ENCODE measurements at places on chromosomes 3 and 15.

DNA sequence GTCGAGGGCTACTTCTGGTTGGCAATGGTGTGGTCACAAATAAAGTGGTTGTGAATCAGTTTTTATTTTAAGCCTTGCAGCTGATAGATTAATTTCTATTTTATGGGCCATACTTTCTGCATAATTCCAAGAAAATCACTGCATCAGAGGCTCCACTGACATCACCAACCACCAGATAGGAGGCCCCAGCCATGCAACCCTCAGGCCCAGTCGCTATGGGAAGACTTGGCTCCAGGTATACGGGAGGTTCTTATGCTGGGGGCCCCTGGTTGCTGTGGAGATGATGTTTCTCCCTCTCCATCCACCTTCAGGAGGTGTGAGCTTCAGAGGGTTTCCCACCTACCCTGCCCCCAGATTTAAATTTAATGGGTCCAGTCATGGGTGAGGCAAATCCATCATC, 57.4 kb downstream of the ISG20 start:
- DNase-seq = no peak

- no peak for DNase-seq
Observed at GRCh38 chr15:36756707-36757106, 177.3 kb downstream of the CDIN1 start.

DNA sequence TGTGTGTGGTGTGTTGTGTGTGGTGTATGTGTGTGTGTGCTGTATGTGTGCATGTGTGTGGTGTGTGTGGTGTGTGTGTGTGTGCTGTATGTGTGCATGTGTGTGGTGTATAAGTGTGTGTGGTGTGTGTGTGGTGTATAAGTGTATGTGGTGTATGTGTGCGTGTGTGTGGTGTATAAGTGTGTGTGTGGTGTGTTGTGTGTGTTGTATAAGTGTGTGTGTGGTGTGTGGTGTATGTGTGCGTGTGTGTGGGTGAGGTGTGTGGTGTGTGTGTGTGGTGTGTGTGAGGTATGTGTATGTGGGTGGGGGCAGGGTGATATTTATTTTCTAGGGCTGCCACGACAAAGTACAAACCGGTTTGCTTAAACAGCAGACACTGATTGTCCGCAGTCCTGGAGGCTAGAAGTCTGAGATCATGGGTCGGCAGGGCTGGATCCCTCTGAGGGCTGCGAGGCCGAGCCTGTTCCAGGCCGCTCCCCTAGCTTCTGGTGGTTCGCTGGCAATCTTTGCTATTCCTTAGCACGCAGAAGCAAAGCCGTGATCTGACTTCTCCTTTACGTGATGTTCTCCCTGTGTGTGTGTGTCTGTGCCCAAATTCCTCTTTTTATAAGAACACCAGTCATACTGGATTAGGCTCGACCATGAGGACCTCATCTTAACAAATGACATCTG, 160.2 kb downstream of the XXYLT1 start:
- DNase-seq = no peak

DNA sequence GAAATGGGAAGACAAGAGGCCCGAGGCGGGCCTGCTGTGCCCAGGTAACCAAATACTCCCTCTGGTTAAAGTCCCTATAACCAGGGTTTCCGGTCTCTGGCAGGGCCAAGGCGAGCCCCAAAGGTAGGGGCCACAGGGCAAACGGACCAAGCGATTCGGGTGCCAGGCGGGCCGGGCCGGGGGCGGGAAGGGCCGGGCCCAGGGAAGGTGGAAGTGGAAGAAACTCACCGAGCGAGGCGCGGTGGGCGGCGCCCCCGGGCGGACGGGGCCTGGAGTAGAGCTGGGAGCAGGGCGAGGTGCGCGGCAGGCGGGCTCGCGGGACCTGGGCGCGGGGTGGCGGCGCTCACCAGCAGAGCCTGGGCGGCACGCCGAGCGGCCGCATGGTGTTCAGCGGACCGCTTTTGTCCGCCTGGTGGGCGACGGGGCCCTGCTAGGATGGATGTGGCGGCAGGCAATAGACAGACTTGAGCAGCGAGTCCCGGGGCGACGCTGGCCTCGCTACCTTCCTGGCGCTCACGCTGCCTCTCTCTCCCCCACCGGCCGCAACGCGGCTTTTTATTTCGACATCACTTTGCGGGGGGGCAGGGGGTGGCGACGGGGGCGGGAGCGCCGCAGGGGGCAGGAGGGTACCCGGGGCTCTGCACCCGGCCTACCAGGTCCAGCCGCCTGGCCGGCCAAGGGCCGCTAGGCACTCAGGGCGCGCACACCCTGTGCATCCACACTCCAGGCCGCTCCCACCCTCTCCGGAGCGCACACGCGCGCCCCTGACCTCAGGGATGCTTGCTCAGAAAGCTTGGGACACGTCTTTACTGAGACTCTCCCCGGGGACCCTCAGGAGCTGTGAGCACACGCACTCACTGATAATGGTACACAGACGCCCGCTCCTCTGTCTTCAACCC, at the start of gene GATA2:
Gene GATA2, minus strand, starts transcription at position 531 of the 899 bp plus-strand sequence. CDS start 6,170 bp downstream, outside the sequence.
- DNase-seq = no peak

- DNase-seq = no peak
Observed at GRCh38 chr3:134933997-134934396, 138.9 kb downstream of the EPHB1 start.

DNA sequence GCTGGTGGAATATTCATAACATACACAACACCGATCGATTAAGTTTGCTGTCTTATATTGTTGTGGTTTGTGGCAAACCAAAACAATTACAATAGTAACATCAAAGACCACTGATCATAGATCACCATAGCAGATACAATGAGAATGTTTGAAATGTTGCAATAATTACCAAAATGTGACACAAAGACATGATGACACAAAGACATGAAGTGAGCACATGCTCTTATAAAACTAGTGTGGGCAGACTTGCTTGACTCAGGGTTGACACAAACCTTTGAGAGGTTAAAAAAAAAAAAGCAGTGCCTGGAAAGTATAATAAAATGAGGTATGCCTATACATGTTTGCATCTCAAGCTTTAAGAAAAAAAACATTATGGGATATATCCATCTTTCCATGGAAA, 130.3 kb downstream of the NR1I2 start:
- no peak for DNase-seq

GRCh38 chr15:42707873-42708544, 28.9 kb downstream of the CDAN1 start:
- DNase-seq = no peak

DNA sequence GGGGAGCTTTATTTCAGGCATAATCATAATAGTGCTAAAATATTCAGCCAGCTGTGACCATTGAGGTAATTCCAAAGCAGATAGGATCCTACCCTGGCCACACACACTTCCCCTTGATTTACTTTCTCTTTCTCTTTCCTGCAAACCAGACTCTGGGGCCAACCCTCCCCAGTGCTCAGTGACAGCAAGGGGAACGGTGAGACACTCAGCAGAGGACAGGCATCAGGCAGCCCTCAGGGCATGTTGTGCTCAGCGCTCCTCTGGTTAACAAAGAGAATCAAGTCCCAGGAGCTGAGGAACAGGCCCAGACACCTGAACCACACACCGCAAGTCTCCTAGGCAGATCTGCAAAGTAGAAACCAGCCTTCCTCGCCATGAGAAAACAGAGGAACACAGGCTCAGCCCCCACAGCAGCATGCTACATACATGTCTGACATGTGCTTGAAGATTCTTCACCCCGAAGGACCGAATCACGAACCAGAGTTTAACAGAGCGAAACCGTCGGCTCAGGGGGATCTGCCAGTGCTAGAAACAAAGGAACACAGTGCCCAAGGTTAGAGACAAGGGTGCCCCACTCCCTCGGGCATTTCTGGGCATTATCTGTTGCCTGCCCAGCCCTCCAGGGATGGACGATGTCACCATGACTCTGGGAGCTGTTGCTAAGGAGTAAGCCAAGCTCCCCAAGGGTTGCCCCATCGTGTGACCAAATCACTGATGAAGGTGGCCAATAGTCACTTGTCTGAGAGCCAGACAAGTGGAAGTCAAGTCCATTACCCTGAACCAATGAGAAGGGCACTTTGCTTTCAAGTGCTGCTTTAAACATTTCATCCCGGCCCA, 17.5 kb downstream of the HDC start:
- peak; percentile 62 for DNase-seq

DNA sequence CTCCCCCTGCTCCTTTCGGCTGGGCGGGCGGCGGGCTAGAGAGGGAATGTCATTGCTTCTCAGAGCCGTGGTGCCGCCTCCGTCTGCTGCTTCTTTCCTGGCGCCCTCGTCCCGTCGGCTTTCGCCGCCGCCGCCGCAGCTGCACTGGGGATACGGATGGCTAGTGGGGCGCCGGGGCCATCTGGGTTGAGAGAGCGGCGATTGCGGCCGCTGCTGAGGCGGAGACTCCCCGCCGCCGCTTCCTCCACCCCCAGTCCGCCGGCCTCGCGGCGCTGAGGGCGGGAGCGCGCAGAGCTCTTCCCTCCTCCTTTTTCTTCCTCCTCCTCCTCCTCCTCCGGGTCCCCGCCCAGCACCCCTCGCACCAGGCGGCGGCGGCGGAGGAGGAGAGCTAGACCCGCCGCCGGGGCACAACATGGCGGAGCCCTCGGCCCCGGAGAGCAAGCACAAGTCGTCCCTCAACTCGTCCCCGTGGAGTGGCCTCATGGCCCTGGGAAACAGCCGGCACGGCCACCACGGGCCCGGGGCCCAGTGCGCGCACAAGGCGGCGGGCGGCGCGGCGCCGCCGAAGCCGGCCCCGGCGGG, at the start of gene STT3B:
Gene STT3B, plus strand, starts transcription at position 339 of the 582 bp plus-strand sequence. Its CDS starts 74 bp downstream, at position 413.
- DNase-seq = peak; percentile 88

DNA sequence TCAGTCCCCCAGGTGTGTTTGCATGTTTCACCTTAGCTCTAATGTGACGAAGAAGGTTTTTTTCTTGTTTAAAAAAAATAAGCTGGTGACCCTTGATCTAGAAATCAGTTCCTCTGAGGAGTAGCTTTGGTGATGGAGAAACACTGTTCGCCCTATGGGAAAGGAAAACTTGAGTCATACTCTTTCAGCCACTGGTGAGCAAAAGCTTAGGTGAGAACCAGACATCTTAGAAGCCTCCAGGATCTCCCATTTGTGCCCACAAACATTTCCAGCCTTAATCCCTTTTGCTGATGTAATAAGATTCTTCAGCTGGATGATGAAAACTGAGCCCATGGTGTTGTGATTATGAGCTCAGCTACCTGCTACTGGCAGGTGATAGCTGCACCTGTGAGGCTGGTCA, 37.8 kb downstream of the SLC27A2 start:
- no peak for DNase-seq

GRCh38 chr3:128232376-128233178, 79.3 kb downstream of the EEFSEC start:
- DNase-seq = no peak

- no peak for DNase-seq
Observed at GRCh38 chr3:64591615-64592014, 96.2 kb downstream of the ADAMTS9 start.

DNA sequence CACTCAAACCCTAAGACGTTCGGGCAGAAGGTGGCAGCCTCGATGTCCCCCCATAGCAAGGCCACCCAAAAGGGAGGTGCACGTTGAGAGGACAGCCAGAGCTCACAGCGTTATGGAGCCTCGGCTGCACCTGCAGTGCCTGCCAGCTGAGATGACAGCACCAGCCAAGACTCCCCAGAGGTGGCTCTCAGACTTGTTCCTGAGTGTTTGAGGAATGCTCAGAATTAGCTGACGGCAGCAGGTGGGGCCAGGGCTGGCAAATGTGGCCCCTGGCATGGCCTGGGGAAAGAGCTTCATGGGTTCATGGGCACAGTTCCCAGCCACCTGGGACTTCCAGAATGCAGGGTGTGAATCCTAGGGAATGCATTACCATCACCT, 177.8 kb downstream of the KLF13 start:
- DNase-seq = no peak

DNA sequence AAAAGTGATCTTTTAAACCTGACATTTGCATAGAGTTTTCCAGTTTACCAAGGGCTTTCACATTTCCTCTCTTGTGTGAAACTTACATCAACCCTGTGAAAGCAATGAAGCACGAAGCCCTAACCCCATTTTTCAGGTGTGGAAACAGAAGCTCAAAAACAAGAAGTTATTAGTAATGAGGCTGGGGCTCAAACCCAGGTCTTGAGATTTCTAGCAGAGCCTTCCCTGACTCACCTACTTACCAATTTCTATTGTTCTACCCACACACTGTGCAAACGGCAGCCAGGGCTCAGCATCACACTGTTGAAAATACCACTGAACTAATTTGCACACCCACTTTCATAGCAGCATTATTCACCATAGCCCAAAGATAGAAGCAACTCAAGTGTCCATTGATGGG, 117.8 kb upstream of the IGF1R start:
- DNase-seq = no peak

DNA sequence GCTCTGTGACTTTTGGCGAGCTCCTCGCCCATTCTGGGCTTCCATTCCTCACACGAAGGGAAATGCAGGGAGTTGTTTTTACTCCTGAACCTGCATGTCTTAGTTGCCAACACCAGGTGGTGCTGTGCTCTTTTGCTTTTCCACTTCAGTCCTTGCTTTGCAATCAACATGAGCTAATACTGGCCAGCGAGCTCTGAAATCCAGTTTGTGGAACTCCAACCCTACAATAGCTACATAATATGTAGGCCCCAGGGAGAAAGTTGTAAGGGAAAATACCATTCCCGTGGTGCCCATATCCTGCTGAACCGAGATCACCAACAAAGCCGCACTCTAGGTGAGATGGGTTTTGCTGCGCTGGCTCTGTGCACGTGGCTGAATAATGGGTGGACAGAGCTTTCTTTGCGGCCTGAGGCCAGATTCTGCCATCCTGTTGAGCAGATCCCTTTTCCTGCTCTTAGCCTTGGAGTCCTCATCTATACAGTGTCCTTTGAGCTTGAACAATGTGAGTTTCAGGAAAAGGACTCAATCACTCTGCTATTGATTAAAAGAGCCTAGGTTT, 25.0 kb downstream of the LSM3 start:
- no peak for DNase-seq

DNA sequence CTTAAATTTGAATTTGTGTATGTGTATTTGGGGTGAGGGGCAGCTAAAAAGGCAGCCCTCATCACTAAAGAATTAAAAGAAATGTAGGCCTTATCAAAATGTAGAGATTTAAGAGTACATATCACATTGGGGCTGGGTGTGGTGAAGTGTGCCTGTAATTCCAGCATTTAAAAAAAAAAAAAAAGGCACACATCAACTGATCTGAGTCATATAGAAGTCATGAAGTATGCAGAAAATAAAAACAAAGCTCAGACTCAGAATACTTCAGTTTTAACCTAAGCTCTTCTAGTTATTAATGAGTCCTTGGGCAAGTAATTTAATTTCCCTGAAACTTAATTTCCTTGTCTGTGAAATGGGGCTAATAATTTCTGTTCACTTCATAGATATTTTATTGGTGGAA, 31.6 kb downstream of the SLC24A1 start:
- no peak for DNase-seq

- DNase-seq = no peak
Observed at GRCh38 chr3:194277104-194277785, 73.9 kb downstream of the CPN2 start.

DNA sequence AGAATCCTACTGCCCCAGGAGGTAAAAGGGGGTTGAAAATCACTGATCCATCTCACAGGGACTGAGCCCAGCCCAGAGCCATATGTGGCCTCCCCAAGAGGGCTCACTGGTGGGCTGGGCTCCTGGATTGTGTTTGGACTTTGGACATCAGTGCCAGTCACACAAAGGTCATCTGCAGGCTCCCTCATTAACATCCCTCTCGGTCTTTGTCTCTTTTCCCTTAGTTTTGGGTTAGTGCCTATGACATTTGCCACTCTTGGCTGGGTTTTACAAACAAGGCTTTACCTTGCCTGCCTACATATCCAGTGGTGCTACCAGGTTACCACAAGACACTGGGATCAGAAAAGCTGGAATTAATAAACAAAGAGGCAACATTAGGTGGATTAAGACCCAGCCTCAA, 27.9 kb downstream of the IFT122 start:
- no peak for DNase-seq

Data from CD4-positive, alpha-beta T cell treated with Interleukin-15 for 1 hour (primary cell).